Stimulated activated CD4-positive, alpha-beta T cell treated with anti-CD3 and anti-CD28 coated beads, Interleukin-1b, Interleukin-23, amount 100 ng/mL, for 1 hour (primary cell): ENCODE measurements at places on chromosomes 12 and 14.

- DNase-seq, result no peak
Observed at GRCh38 chr12:130537051-130537450, 179.0 kb downstream of the RIMBP2 start.

- DNase-seq, result no peak
Observed at GRCh38 chr14:65332141-65332871, 80.2 kb upstream of the FUT8 start.

GRCh38 chr14:45787167-45787566 is 534.2 kb upstream of the MIS18BP1 start:
- DNase-seq, result no peak

- DNase-seq, result no peak
Observed at GRCh38 chr12:129184127-129184928, 331.1 kb downstream of the GLT1D1 start.

DNA sequence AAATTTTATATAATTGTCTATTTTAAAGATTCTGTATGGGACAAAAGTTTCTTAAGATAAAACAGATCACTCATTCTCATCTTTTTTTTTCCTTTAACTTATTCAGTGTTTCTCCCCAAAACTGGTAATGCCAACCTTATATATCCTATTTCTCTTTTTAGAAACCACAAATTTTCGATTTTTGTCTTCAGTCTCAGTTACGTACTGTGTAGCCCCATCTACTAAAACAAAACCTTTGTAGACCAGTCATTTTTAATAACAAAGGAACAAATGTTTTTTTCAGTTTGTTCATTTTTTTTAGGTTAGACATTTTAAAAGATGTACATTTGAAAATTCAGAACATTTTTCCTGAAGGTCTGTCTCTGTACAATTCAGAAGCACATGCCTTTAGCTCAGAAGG is 18.2 kb downstream of the PNMA1 start:
- DNase-seq, result no peak

DNA sequence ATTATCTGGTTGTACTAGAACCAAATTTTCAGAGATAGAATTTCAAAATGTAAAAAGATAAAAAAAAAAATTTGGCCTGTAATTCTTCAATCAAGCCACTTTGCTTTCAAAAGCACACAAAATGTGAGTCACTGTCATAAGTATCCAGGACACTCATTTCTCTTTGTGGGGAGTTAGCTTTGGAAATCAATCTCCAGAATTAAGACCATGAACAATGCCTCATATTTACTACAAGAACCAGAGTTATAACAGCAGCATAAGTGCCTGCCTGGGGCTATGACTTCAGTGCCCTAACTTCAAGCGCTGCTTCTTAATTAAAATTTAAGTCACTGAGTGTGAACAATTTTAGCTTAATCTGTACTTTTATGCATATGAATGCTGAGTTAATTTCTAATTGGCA is 162.1 kb downstream of the C12orf42 start:
- no peak for DNase-seq

DNA sequence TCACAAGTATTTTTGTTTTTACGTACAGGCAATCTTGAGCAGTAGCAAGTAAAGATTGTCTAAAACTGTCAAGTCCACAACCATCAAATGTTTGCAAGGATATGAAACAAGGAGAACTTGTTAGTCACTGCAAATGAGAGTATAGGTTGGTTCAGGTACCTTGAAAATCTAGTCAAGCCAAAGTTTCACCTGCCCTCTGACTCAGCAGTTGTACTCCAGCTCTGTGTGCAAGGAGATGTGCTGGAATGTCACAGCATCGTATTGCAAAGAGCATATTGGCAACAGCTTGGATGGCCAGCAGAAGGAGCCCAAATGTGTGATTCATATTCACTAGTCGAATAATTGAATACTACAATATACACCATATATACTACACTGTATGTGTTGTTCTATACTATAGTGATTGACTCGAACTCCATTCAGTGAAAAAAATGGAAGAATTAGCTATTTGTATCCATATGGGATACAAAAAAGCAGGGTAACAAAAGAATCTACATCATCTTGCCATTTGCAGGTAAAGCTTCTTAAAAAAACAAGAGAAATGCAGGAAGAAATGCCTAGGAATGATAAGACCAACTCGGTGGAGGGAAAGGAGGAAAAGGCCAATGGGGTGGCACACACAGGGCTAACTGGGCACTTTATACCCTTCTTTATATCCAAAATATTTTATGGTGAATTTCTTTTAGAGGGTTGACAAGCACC is 44.0 kb downstream of the EID3 start:
- no peak for DNase-seq

- no peak for DNase-seq
Observed at GRCh38 chr12:11840366-11840765, 190.9 kb downstream of the ETV6 start.

DNA sequence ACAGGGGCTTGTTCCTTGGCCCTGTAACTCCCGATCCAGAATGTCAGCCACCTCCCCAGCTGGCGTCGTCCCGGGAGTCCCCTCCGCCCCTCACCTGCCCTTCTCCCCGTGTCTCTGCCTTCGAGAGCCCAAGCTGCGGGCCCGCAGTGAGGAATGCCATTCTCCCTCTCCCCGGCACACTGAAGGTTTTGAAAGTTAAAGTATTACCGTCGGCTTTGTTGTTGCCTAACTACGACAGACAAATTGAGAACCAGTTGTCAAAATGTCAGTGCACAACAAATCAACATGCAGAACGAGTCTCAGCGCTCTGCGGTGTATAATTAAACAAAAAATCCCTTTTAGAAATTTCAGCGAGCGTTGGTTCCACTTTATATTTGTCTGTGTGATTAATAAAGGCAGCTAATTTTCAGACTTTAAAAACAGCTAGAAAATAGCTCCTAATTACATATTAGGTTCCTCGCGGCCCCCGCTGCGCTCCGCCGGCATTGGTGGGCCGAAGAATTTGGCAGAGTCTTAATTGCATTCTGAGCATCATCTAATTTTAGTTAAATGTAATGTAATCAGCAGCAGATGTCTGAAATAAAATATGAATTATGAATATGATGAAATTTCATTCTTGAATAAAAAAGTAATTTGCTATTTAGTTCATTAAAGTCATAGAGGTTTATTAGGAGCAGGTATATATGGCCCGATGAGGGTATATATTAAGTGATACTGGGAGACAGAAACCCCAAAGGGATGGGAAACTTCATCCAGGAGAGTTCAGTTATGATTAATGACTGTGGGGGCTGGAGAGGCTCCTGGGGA is 40.3 kb downstream of the MVK start:
- DNase-seq, result no peak

DNA sequence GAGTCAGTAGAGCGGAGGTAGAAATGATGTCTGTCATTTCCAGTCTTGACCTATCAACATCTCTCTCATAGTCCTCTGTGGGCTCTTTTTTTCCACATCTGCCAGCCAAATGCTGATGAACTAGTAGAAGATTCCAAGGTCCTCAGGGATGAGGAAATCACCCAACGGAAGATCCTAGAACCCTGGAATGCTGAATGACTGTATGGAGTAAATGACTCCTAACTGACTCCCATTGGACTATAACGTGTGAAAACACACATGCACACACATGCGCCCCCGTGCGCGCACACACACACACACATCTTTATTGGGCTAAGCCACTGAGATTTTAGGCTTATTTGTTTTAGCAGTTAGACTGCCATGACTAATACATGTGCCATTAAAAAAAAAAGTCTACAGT is 159.2 kb downstream of the MYRFL start:
- DNase-seq, result no peak

- DNase-seq, result no peak
Observed at GRCh38 chr12:42564556-42564955, 25.0 kb downstream of the PRICKLE1 start.

GRCh38 chr14:58836303-58836974 is 198.7 kb downstream of the DACT1 start:
- no peak for DNase-seq

DNA sequence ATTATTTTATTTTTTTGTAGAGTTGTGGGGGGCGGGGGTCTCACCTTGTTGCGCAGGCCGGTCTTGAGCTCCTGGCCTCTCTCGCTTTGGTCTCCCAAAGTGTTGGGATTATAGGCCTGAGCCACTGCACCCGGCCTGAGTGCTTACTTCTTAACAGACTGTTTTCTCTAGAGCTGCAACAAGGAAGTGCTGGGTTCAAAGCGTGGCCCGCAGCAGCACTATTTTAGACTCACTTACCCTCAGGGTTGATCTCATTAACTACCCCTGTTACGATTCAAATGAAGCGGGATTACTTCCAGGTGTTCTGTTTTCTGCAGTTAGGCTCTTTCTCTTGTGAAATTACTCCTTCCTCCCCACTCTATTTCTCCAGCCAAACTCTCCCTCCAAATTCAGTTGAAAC is 8.7 kb downstream of the A2ML1 start:
- DNase-seq, result no peak

DNA sequence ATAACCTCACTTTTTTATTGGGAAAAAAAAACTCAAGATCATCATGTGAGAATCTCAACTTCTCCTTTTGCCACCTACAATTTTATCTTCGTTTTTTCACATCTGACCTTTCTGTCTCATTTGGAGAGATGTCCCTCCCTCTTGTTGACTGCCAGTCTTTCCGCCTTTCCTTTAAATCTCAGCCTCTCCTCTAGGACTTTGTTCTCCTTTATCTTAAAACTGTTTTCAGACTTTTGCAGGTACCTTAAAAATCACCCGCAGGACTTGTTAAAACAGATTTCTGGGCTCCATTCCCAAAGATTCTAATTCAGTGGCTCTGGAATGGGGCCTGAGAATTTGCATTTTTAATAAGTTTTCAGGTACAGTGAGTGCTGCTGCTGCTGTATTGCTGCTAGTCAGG is 223.2 kb downstream of the NTF3 start:
- DNase-seq, result no peak

- DNase-seq, result no peak
Observed at GRCh38 chr12:1474041-1474573, 120.3 kb downstream of the FBXL14 start.

GRCh38 chr12:98579347-98579746 is 14.1 kb upstream of the SLC25A3 start:
- no peak for DNase-seq

DNA sequence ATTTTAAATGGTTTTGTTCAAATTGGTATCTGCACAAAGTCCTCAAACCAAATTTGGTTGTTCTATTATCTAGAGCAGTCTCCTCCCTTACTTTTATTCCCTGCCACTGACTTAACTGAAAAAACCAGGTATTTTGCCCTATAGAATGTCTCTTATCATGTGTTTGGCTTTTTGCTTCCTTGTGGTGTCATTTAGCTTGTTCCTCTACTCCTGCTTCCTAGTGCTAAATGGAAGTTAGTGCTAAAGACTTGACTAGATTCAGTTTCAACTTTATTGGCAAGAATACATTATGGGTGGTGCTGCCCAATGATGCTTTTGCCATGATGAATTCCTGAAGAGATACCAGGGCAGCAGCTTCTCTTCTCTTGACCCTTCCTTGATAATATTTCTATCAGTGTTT is 29.7 kb downstream of the PLXNC1 start:
- DNase-seq, result no peak

- no peak for DNase-seq
Observed at GRCh38 chr14:90114554-90114953, 52.8 kb downstream of the KCNK13 start.

DNA sequence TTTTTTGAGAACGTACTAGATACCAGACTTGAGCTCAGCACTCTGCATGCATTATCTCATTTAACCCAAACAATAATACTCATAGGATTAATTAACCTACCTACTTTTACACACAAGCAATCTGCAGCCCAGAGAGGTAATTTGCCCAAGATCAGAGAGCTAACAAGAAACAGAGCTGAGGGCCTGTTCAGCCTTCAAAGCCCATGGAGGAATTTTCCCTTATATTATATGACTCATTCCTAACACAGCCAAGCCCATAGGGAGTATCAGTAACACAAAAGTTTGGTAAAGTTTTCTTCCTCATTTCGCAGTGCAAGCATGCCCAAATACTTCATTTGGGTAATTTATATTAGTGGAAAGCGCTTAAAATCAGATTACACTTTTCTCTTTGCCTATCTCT is 94.7 kb downstream of the GALC start:
- DNase-seq, result no peak

DNA sequence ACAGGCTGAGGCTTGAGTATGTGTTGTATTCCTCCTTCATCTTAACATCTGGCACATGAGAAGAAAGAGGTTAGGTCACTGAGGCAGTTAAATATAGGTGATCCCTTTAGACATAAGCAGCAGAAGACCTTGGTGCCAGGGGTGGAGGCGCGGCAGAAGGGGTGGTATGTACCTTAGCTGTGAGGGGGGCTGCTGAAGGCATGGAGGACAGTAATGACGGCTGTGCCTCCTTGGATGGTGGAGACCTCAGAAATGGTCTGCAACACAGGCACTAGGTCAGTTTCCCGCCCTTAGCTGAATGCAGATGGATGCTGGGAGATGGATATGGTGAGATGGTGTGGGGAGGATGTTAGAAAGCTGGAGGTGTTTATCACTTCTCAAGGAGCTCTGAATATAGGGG is 1.5 kb upstream of the PNMA1 start:
- DNase-seq, result no peak

DNA sequence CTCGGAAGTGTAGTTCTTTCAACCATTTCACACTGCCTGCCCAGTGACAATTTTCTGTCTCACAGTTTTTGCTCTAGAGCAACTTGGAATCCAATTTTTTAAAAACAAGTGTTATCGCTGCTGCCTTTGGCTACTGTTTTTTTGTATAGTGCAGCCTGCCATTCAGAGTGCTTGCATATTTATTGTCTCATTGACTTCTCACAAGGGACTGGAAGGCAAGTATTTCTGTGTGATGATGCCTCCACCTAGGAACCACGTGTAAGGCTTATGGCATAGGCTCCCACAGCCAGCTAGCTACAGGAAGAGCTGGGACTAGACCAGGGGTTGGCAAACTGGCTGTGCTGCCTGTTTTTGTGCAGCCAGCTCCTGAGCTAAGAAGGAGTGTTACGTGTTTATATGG is 903 bp downstream of the PARPBP start:
- DNase-seq, result no peak

DNA sequence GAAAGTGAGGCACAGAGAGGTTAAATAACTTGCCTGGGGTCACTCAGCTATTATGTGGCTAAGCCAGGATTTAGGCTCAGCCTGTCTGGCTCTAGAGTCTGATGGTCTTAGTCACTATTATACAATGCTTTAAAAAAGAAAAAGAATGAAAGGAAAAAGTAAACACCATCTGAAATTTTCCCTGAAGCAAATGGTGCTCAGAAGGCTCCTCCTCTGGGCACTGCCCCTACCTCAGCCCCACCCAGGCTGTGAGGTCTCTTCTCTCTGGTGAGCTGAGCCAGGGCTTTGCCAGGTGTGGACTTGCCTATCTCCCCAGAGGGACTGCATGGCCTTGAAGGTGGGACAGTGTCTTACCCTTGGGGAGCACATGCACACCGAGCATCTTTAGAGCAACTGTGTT is 117.5 kb upstream of the DYRK2 start:
- no peak for DNase-seq
